ENCODE measurements at places on chromosomes 6 and 20.

- DNase-seq: no peak
Measured at GRCh38 chr6:91802431-91802830, 1215.6 kb upstream of the MAP3K7 start.

- DNase-seq: no peak
Measured at GRCh38 chr20:44501448-44501847, 20.4 kb downstream of the SERINC3 start.

DNA sequence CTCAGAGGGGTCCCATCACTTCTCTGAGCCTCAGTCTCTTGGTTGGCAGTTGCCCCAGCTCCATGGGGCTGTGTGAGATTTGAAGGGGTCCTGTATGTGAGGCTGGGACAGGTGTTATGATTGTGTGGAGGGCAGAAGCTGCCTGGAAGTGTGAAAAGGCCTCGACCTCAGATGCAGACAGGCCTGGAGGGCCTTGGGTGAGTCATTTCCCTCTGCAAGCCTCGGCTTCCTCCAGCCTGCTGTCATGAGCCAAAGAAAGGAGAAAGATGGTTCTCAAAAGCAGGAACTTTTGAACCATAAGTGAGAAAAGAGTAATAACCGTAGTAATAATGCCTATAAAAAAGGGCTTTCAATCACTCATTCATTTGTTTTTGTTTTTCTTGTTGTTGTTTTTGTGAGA, 37.5 kb downstream of the SNAI1 start:
- DNase-seq: no peak

- no peak for DNase-seq
Measured at GRCh38 chr6:72061286-72061685, 174.9 kb downstream of the RIMS1 start.

DNA sequence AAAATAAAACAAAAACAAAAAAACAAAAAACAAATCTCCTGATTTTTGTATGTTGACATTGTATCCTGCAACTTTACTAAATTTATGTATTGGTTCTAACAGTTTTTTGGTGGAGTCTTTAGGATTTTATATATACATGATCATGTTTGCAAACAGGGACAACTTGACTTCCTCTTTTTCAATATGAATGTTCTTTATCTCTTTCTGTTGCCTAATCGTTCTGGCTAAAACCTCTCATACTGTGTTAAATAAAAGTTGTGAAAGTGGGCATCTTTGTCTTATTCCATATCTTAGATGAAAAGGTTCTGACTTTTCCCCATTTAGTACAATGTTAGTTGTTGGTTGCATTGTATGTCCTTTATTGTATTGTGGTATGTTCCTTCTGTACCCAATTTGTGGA, 261.7 kb upstream of the NOX3 start:
- no peak for DNase-seq

GRCh38 chr6:47126647-47127391, 84.7 kb upstream of the ADGRF1 start:
- DNase-seq: no peak

DNA sequence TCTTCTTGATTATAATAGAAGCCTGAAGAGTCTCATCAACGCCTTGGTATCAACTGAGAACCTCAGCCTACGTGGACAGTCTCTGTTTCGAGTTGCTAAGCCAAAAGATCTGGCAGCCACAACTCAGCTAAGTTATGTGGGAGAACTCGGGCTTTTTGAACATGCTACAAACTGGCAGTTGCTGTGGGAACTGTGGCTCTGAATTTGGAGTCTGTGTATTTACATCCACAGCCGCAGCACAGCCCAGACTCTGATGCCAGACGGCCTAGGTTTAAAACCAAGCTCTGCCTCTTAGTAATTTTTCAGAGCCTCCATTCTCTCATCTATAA, 35.8 kb downstream of the RIPOR2 start:
- DNase-seq: no peak

GRCh38 chr6:138245751-138246150, 27.5 kb upstream of the PBOV1 start:
- no peak for DNase-seq

DNA sequence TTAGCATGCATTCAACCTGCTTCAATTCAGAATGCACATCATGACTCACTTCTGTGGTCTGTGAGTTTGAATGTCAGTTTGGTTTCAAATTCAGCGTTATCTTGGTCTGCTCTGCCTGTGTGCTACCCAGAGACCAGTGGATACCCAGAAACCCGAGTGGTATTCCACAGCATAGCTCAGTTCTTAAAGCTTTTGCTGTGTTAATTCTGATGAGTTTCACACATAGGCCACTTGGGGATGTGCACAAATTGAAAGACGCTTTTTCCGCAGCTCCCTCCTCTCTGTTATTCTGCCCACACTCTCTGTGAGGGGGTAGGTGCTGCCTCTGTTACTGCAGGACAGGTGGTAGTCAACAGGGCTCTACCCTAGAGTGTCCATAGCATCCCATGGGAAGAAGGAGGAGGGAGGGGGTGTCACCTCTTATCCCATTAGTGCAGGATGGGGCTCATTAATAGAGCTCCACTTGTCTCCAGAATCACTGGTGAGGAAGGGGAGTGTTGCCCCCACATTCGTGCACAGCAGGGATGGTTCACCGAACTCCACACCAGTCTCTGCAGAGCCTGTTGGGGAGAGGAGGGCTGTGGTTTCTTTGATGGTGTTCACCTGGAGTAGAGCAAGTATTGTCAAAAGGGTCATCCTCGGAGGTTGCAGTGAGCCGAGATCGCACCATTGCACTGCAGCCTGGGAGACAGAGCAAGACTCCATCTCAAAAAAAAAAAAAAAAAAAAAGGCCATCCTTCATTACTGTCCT, 29.2 kb upstream of the SDCBP2 start:
- no peak for DNase-seq

- DNase-seq: no peak
Measured at GRCh38 chr6:32375739-32376529, 4.2 kb upstream of the TSBP1 start.

- DNase-seq: no peak
Measured at GRCh38 chr6:112592159-112592558, 245.0 kb downstream of the RFPL4B start.

All from NCI-H1092 treated with DMSO at 0.1 percent for 48 hours (cell line).